ENCODE measurements at places on chromosomes 1 and 21.
A peak's percentile ranks its signal among the peaks of the same experiment; 100 is the strongest.

GRCh38 chr21:35703704-35704103, 356.6 kb downstream of the SETD4 start:
- no peak for DNase-seq

GRCh38 chr1:109399326-109399957, 1.7 kb upstream of the SORT1 start:
- DNase-seq, result peak; percentile 63

DNA sequence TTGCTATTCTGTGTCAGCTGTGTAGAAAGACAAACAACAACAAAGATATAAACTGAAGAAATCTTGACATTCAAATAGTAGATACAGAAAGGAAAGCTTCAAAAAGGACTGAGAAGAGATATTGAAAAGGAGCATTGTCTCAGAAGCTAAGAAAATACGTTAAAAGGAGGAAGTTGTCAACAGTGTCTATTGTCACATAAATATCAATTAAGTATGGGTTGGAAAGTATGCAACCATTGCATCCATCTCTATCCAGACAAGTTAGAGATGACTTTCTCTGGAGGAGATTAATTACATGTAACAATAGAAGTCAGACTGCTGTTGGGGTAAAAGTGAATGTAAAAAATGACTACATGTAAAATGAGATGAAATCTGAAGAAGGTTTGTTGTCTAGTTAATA, 29.7 kb upstream of the BRINP3 start:
- no peak for DNase-seq

GRCh38 chr1:96362623-96363022, 359.0 kb upstream of the PTBP2 start:
- peak; percentile 96 for DNase-seq

GRCh38 chr1:208118841-208119606, 125.2 kb downstream of the PLXNA2 start:
- DNase-seq, result no peak

DNA sequence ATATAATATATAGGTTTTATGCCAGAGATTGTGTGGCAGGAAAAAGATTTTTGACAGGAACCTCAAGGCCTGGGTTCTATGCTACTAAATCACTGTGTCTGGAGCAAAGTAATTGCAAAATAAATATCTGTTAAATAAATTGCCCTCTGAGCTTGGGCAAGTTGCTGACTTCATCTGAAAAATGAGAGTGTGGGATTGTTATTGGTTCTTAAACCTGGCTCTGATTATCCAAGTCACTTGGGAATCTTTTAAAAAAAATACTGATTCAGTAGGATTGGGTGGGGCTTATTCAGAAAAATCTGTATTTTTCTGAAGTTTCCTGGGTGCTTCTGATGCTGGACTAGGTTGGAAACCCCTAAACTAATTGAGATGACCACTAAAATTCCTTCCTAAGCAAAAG, 174.1 kb upstream of the SGIP1 start:
- DNase-seq, result no peak

- DNase-seq, result no peak
Measured at GRCh38 chr21:17911628-17912027, 92.5 kb upstream of the C21orf91 start.

DNA sequence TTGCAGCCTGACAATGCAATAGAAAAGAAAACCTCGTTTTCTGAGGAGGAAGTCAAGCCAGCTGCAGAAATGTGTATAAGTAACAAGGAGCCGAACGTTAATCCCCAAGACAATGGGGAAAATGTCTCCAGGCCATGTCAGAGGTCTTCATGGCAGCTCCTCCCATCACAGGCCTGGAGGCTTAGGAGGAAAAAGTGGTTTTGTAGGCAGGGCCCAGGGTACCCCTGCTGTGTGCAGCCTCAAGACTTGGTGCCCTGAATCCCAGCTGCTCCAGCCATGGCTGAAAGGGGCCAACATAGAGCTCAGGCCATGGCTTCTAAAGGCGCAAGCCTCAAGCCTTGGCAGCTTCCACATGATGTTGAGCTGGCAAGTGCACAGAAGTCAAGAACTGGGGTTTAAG, 78.0 kb upstream of the HOOK1 start:
- DNase-seq, result no peak

GRCh38 chr1:192901500-192901899, 92.7 kb downstream of the RGS2 start:
- no peak for DNase-seq

- DNase-seq, result no peak
Measured at GRCh38 chr1:51497340-51497739, 21.7 kb downstream of the EPS15 start.

- no peak for DNase-seq
Measured at GRCh38 chr1:156225677-156226014, 12.8 kb downstream of the PMF1 start.

GRCh38 chr1:15146142-15146680, 7.3 kb upstream of the TMEM51 start:
- no peak for DNase-seq

DNA sequence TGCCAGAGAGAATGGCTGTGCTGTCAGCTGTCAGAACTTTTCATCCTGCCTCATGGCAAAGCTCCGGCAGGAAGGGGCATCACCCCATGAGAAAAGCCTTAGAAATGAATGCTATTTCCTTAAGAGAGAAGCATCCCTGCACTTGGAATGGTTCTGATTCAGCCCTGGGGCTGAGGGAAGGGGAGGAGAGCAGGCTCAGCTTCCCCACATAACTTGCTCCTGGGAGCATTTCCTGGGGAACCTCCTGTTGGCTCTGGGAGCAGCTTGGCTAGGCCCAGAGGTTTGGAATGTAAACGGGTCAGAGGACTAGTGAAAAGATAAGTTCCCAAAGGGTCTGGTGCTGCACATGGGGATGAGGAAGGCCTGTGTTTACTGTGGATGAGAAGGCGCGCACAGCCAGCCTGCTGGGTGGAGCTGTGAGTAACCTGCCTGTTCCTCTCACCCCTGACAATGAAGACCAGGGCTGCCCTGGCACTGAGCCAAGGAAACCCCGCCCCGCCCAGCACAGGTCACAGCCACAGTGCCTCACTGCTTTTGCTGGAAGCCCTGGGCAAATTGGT, 5.0 kb downstream of the PRELP start:
- DNase-seq, result peak; percentile 45

DNA sequence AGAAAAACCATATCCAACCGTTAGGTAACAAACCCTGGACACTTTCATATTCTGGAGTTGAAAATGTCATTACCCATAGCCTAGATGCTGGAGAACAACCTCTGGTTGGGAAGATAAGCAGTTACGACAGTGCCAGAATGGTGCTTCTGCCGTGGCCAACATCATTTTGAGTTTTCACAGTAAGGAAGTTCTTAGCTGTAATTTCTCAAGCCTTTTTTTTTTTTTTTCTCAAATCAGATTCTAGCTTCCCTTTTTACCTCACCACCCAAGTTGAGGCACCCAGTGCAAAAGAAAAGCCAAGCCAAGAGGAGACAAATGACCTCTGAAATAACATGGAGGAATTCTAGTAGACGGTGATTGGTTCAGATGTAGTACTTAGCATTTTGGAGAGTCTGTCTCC, 21.8 kb downstream of the PPT1 start:
- DNase-seq, result no peak

DNA sequence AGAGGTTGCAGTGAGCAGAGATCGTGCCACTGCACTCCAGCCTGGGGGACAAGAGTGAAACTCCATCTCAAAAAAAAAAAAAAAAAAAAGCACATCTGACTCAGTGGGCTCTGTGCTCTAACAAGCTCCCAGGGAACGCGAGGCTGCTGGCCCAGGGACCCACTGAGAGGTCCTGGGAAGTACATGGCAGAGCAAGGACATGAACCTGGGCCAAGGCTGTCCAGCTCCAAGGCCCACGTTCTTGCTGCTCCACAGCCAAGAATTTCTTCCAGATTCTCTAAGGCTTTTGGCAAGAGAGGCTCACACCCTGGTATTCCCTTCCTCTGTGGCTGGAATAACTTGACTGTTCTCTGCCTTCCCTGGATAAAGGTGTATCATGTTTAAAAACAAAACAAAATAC, 15.4 kb upstream of the AGTRAP start:
- DNase-seq, result no peak

GRCh38 chr1:78141531-78142231, 95.9 kb downstream of the GIPC2 start:
- no peak for DNase-seq

DNA sequence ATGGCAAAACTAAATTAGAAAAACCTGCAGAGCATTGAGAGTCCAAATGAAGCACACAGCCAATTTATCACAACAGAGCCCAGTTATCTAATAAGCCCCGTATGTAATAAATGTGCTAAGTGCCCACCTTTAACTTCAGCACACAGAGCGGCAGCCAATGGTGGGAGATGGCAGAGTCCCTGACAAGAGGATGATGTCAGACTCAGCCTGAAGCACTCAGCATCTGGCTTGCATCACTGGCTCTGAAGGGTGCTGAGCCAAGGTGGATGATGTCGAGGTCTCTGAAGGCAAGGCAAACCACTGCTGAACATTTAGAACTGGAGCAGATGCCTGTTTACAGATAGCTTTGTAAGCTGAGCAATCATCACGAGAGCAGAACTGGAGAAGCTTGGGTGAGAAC, 118.3 kb downstream of the NUF2 start:
- DNase-seq, result no peak

DNA sequence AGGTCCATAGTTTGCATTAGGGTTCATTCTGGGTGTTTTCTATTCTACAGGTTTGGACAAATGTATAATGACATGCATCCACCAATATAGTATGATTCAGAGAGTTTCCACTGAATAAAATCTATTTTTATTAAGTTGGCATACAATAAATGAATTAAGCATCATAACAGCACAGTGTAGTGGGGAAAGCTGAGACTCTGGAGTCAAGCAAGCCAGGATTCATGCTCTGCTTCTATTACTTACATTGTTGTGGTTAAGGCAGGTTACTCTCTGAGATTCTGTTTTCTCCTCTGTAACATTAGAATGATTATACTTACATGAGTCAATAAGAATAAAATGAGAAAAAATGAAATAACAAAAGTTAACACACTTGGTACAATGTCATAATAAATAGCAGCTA, 131.3 kb downstream of the SLC30A10 start:
- DNase-seq, result no peak

GRCh38 chr1:184708084-184708676, 46.5 kb downstream of the EDEM3 start:
- no peak for DNase-seq

DNA sequence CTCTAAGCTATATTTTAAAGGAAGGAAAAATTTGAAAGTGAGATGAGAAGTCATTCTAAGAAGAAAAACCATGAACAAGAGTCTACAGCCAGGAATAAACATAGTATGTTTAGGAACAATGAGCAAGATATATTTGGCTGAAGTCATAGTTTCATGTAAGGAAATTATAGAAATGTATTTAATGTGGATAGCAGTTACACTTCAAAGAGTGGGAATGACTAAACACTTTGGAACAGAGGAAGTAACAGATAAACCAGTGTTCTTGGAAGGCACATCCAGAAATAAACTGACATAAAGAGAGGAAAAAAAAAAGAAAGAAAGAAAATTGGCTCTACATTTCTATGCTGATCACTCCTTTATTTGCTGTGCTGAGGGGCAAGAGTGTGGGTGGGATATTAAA, 18.0 kb downstream of the C8A start:
- no peak for DNase-seq

- DNase-seq, result no peak
Measured at GRCh38 chr1:64220241-64220640, 16.8 kb downstream of the UBE2U start.

- peak; percentile 71 for DNase-seq
Measured at GRCh38 chr1:228228601-228229074, 20.8 kb downstream of the OBSCN start.

DNA sequence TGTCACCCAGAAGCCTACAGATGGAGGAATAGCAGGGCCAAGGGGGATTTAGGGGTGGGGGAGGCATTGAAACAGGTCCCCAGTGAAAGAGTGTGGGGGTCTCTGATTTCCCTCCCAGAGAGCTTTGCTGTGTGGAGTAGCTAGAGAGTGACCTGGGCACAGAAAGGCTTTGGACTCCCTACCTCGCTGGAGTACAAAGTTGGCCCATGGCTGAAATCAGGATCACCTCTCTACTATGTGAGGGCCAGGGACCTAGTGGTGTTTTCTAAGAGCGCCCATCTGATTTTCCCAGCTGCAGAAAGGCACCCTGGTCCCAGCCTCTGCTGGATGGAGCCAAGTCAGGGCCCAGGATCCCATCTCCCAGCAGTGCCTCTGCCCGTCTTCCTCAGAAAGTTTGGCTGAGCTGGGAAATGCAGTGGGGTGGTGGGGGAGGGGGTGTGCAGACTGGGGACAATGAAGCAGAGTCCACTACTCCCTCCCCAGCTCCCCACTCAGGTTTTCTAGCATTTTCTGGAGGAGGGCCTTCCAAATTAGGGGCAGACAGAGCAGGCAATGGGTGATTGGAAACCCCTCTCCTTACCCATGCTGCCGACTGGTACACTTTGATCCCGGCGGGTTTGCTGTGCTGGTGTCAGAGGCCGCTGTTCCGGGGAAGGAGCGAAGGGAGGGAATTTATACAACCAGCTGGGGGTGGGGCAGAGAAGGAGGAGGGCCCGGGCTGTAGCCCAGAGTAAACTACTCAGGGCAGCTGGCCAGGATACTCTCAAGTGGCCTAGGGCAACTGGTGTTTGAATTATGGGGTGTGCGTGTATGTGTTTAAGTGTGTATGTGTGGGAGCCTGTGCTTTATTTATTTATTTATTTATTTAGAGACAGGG, at the start of gene SELENBP1:
Gene SELENBP1, minus strand, starts transcription at position 648 of the 877 bp plus-strand sequence. Its CDS starts 64 bp downstream, at position 584.
- no peak for DNase-seq

- no peak for DNase-seq
Measured at GRCh38 chr1:30045304-30046090, 677.9 kb downstream of the MATN1 start.

- DNase-seq, result peak; percentile 15
Measured at GRCh38 chr1:112083487-112083886, 94.0 kb upstream of the KCND3 start.

DNA sequence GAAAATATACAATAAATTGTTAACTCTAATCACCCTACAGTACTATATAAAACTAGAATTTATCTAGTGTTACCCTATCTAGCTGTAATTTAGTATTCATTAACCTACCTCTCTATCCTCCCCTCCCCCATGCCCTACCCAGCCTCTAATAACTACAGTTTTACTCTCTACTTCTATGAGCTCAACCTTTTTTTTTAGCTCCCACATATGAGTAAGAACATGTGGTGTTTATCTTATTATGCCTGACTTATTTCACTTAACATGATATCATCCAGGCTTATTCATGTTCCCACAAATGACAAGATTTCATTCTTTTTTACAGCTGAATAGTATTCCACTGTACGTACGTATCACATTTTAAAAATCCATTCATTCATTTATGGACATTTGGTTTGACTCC, 46.0 kb upstream of the WARS2 start:
- no peak for DNase-seq

DNA sequence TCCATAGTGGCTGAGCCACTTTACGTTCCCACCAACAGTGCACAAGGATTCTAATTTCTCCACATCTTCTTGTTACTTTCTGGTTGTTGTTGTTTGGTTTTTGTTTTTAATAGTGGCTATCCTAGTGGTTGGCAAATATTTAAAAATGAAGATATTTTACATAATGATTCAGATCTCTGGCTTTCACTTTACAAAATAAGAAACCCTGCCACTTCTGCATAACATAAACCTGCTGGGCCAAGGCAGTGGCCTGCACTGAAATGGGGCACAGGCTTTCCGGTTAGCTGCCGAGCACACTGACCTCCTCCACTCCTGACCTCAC, 320.4 kb downstream of the RPS6KC1 start:
- DNase-seq, result no peak

- DNase-seq, result no peak
Measured at GRCh38 chr1:109231066-109231465, 17.3 kb downstream of the SARS1 start.

- no peak for DNase-seq
Measured at GRCh38 chr1:116111524-116112021, 374 bp downstream of the MAB21L3 start.

Measured in ACHN (cell line).